Cardiac muscle cell (in vitro differentiated cells and primary cell): ENCODE measurements at places on chromosomes 13 and 19. TPM values are rescaled to one million over a fixed set of nuclear protein-coding genes. Genes with fewer than 3 reads are reported as not detected.

- no peaks in the 10 kb centered on the region for H3K36me3 ChIP-seq
- H3K4me3 ChIP-seq = no peak overlapping the region
- H3K27me3 ChIP-seq = no peaks in the 10 kb centered on the region
- no peaks in the 10 kb centered on the region for H3K4me1 ChIP-seq
These were observed 18.0 kb downstream of the CSNK1A1L start for GRCh38 chr13:37087486-37087885.

DNA sequence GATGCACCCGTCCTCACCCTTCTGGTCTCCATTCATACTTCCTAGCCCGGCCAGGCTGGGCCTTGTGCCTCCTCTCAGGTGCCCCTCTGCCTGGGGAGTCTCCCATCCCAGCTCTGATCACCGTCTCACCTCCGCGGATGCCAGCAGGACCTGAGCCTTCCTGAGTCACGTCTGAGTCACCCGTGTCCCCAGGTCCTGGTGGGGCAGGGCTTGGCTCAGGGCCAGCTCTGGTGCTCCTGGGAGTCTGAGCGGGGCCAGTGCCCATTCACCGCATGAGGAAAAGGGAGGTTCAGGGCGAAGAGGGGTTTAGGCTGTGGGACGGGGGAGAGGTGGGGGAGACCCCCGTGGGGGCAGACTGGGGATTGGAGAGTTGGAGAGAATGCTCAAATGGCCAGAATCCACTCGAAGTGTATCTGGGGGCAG lies 593 bp downstream of the ATP8B3 start:
- H3K36me3 ChIP-seq = peaks cover 6% of the 10 kb centered on the region
- peak overlapping the region; percentile 45 for H3K4me3 ChIP-seq
- H3K4me1 ChIP-seq = no peaks in the 10 kb centered on the region
- DNase-seq = peak; percentile 29
- H3K27ac ChIP-seq = no peak overlapping the region

- no peaks in the 10 kb centered on the region for H3K36me3 ChIP-seq
- H3K4me1 ChIP-seq = no peaks in the 10 kb centered on the region
- DNase-seq = no peak
- H3K27ac ChIP-seq = no peak overlapping the region
- H3K27me3 ChIP-seq = peaks cover 3% of the 10 kb centered on the region
These were observed 471.5 kb downstream of the FGF14 start for GRCh38 chr13:101930331-101930730.

The HPN gene
- total RNA-seq = 12.9 and 36.2 TPM in 2 replicates

The PSG6 gene
- total RNA-seq = not detected in 2 replicates

The ZNF549 gene
- 5.0 and 7.5 TPM in 2 replicates for total RNA-seq
